ENCODE measurements at places on chromosomes 2 and 18. TPM values are rescaled to one million over a fixed set of nuclear protein-coding genes. Genes with fewer than 3 reads are reported as not detected.

COBLL1 gene
- total RNA-seq, result 4.4 TPM

HTR2B gene
- not detected for total RNA-seq

CRYBA2 gene
- not detected for total RNA-seq

GALNT5 gene
- 0.08 TPM for total RNA-seq

TLX2 gene
- not detected for total RNA-seq

GMPPA gene
- total RNA-seq, result 66.2 TPM

FBLN7 gene
- total RNA-seq, result 0.95 TPM

DNA sequence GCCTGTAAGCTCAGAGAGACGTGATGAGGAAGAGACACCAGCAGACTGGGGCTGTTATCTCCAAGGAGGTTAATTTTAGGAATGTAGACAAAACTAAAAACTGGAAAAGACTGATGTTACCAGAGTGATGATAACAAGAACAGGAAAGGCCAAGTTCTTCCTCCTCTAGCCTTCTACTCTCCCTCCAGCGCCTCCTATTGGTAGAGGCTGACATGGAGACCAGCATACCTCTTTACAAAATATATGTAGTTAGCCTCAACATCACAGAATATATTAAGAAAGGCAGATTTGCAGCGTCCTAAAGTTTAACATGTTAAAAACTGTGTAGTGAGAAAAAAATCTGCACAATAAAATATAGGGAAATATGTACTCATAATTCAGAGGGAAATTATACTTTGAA, 66.0 kb downstream of the TCF4 start:
- DNase-seq, result no peak

DNA sequence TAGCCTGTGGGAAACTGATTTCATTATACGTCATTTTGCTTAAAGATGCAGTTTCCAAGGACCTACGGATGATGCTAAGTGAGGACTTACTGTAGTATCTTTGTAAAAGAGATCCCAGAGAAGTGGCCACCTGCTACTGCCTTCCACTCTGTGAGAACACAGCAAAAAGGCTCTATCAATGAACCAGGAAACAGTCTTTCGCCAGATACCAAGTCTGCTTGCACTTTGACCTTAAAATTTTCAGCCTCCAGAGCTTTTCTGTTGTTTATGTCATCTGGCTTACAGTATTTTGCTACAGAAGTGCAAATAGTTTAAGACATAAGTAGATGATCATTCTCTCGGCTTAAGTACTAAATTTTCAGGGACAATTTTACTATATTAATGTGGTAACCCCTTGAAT, 847.9 kb upstream of the CHAC2 start:
- no peak for DNase-seq

DNA sequence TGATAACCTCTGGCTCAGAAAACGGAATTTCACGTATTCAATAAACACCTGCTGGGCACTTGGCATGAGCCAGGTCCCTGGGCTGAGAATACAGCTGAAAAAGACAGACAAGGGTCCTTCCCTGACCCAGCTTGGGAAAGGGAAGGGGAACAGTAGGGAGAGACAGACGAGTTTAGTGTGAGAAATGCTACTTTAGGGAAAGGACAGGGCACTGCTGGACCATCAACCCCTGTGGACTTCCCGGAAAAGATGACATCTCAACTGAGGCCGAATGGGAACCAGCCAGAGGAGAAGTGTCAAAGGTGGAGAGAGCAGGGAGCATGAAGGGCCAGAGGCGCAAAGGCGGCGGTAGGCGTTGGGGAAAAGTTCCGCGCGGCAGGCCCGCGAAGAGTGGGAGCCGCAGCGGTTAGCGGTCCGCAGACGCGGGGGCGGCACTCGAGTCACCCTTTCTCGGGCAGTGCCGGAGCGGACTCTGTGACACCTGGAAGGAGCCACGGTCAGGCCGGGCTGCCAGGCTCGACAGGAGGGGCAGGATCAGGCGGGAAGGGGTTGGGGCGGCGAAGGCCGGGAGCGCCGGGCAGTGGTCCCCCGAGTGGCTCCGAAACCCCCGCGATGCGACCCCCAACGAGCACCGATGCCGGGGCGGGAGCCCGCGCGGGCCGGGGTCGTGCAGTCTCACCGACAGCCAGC, 519 bp downstream of the TEX261 start:
- DNase-seq, result no peak

GRCh38 chr2:232772531-232772930, 3.8 kb downstream of the KCNJ13 start:
- no peak for DNase-seq

DNA sequence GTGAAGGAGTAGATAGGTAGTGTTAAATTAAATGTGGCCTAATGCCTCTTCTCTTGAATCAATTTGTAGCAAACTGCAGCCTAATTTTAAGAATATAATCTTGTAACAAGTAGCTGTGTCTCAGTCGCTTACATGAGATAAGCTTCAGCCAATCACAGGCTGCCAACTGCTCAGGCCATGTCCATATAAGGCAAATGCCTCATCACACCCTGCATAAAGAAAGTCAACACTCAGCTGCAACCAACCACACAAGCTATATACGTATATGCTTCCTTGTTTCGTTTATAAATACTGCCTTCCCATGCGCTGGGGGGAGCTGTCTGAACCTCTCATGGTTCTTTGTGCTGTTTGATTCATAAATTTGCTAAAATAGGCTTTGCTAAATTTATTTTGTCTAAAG, 476.3 kb downstream of the TRIB2 start:
- DNase-seq, result no peak

DNA sequence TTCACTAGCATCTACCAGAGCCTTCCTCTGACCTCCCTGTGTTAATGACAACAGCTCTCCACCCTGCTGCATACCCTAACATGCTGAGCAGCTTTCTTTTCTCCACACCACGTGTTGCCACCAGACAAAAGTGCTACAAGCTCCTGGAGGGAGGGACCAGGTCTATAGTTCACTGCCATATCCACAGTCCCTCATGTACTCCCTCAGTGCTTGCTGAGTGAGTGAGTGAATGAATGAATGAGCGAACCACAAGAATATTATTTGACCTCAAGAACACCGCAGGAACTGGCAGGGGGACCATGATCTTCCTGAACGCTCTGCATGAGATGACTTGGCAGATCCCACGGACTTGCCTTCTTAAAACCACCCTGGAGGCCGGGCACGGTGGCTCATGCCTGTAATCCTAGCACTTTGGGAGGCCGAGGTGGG, 47.4 kb upstream of the CAB39 start:
- no peak for DNase-seq

DNA sequence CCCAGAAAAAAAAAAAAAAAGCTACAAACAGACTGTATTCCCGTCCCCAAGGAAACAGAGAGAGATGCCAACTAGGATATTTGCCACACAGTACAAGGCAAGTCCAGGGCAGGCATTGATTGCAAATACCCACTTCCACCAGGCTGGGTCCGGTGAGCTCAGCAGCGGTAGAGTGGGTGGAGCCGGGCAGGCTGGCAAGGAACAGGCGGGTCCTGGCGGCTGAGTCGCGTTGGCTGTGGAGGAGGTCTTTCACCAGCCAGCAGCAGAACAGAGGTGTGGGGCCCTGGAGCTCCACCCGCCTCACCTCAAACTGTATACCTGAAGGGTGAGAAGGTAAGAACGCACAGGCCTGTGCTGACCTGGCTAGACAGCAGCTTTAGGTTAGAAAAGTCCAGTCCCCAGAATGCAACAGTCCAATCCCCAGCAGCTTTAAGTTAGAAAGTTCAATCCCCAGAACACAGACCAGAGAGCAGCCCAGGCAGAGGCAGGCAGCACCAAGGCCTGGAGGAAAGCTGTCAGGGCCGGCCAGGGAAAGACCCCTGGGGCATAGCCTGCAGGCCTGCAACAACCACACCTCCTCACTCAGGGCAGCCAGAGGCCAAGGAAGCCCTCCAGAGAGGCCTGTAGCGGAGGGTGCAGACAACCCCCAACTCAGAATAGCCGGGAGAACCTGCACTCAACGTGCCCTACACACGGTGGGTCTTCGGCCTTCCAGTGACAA, 21.9 kb upstream of the MTERF4 start:
- no peak for DNase-seq

DNA sequence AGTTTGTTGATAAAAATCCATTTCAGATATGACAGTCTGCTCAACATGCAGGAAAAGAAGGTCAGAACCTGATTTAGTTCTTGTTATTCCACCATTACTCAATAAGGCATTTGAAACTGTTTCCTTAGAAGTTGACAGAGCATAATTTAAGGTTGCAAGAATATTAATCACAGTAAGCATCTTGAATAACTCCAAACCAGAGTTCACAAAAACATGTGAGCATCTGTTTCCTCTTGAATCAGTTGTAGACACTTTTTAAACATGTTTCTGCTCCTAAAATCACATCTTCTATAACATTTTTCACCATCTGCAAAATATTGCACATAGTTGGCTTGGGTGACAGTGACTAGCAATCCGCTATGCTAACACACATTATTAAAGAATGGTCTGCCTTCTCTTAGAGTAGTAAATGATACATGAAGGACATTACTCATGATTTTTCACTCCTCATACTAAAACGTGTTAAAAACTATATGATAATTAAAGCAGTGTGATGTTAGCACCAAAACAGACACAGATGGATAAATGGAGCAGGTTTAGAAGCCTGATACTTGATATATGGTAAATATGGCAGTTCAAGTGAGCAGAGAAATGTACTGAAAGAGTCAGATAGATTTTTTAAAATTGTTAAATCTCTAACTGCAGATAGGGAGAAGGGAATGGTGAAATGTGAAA, 30.3 kb downstream of the AKAIN1 start:
- no peak for DNase-seq

GRCh38 chr2:120314690-120315366, 31.1 kb upstream of the INHBB start:
- no peak for DNase-seq

- no peak for DNase-seq
Observed at GRCh38 chr18:76368976-76369375, 126.1 kb downstream of the ZNF516 start.

DNA sequence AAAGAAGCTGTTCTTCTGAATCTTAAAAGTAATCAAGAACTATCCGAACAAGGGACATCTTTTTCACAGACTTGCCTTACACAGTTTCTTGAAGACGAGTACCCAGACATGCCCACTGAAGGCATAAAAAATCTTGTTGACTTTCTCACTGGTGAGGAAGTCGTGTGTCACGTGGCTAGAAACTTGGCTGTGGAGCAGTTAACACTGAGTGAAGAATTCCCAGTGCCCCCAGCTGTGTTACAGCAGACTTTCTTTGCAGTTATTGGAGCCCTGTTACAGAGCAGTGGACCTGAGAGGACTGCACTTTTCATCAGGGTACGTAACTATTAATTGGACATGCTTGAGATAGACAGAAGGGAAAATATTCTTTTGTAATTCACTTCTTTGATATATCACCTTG, 2.4 kb downstream of the MRPL44 start:
- no peak for DNase-seq

DNA sequence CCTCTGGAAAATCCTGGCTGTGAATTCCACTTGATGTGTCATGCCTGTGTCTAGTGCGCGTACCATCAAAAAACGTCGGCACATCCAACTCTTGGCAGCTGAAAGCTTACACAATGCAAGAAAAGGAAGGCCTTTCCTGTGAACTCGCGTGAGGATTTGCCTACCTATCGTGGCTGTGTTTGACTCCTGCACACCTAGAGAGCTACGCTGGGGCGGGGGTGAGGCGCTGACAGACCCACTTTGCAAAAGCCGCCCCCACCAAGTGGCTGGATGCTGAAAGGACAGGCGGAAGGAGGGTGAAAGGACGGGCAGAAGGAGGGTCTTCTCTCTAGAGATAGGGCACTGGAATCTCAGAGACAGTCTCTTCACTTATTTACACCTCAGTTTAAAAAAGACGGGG, 270.1 kb downstream of the EIPR1 start:
- no peak for DNase-seq

- no peak for DNase-seq
Observed at GRCh38 chr2:168536925-168537466, 80.9 kb downstream of the CERS6 start.

DNA sequence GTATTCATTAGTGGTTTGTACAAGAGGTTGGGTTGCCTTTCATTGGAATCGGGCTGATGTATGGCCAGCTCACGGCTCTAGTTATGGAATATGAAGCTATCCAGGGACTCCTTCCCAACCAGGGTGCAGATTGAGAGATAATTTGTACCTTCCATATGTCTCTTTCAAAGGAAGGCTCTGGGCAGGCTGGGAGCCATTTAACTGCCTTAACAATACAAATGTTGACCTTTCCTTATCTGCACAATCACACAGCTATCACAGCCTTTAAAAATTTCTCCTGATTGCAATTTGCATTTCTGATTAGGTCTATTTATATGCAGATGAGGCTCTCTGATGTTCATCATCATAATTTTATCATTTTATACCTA, 58.7 kb downstream of the MYO3B start:
- no peak for DNase-seq

DNA sequence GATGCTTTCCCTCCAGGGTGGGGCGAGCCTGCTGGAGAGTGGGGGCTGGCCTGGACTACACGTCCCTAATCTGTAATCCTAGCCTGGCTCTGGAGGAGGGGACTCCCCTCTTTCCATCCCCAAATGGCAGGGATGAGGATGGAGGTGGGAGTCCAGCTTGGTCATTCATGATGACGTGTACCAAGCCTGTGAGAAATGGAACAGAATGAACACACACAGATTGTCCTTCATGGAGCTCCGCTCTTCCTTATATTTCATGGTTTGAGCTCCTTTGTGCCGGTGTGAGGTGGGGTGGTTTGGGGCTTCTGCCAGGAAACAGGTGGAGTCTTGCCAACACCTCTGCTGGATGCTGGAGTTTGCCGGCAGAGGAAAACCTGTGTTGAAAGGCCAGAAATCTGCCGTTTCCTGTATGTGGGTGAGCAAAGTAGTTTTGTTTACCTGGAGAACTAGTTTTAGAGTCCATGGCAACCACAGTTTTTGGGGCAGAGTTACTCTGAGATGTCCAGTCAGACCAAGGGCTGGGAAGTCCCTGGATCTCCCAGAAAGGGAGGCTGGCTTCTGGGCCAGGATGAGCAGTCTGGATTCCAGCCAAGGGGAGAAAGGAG, 417.6 kb upstream of the MEX3C start:
- DNase-seq, result no peak

GRCh38 chr2:78538322-78538721, 487.2 kb upstream of the REG3G start:
- DNase-seq, result no peak

DNA sequence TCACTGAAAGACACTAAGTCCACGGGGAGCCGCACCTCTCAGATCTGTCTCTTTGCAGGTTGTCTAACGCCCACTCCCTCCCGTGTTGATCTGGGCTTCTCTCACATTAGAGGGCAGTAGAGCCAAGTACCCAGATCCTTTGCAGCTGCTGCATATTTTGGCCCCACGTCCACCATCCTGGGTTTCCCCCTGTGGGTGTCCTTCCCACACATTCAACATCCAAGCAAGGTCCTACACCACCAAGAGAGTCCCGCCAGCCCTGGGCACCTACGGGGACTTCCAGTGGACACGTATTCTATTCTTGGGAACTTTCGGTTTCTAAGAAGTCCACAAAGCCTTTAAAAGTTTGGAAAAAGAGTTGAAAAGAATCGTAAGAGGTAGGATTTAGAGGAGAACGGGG, 116.6 kb downstream of the ATL2 start:
- no peak for DNase-seq

GRCh38 chr2:1907291-1907690, 163.0 kb upstream of the PXDN start:
- no peak for DNase-seq

- no peak for DNase-seq
Observed at GRCh38 chr2:111227716-111228141, 107.0 kb downstream of the BCL2L11 start.

Measured in Panc1 (cell line).